ENCODE measurements at places on chromosomes 12 and 14. TPM values are rescaled to one million over a fixed set of nuclear protein-coding genes. Genes with fewer than 3 reads are reported as not detected.
A peak's percentile ranks its signal among the peaks of the same experiment; 100 is the strongest.

DHRS2 gene
- total RNA-seq, result not detected

A2M gene
- total RNA-seq, result 610 TPM

AGAP2 gene
- total RNA-seq, result 3.4 TPM

CLEC4C gene
- total RNA-seq, result not detected

BIN2 gene
- total RNA-seq, result 2.0 TPM

RD3L gene
- total RNA-seq, result 17.8 TPM

AKAP6 gene
- 274 TPM for total RNA-seq

TMEM229B gene
- 4.3 TPM for total RNA-seq

CFAP54 gene
- total RNA-seq, result 0.15 TPM

RNASE3 gene
- total RNA-seq, result not detected

TAC3 gene
- not detected for total RNA-seq

SINHCAF gene
- 5.7 TPM for total RNA-seq

RAD9B gene
- 0.91 TPM for total RNA-seq

ADGRD1 gene
- total RNA-seq, result 73.5 TPM

C12orf54 gene
- total RNA-seq, result not detected

IGFBP6 gene
- 63.7 TPM for total RNA-seq

CMA1 gene
- 0.70 TPM for total RNA-seq

GPRC5A gene
- 0.26 TPM for total RNA-seq

TAS2R7 gene
- total RNA-seq, result not detected

CCDC184 gene
- 1.2 TPM for total RNA-seq

ADCY4 gene
- total RNA-seq, result 19.3 TPM

SLC10A1 gene
- not detected for total RNA-seq

- no peak for DNase-seq
Measured at GRCh38 chr12:23088594-23088993, 463.6 kb downstream of the ETNK1 start.

GRCh38 chr14:65961004-65961403 is 525.2 kb upstream of the CCDC196 start:
- DNase-seq, result peak; percentile 15

GRCh38 chr12:124463341-124463921 is 104.0 kb downstream of the NCOR2 start:
- DNase-seq, result no peak

- DNase-seq, result no peak
Measured at GRCh38 chr12:7352661-7353060, 48.8 kb downstream of the ACSM4 start.

- DNase-seq, result no peak
Measured at GRCh38 chr14:23829736-23830471, 123.7 kb upstream of the DHRS4 start.

GRCh38 chr14:36339816-36340215 is 19.4 kb upstream of the MBIP start:
- no peak for DNase-seq

DNA sequence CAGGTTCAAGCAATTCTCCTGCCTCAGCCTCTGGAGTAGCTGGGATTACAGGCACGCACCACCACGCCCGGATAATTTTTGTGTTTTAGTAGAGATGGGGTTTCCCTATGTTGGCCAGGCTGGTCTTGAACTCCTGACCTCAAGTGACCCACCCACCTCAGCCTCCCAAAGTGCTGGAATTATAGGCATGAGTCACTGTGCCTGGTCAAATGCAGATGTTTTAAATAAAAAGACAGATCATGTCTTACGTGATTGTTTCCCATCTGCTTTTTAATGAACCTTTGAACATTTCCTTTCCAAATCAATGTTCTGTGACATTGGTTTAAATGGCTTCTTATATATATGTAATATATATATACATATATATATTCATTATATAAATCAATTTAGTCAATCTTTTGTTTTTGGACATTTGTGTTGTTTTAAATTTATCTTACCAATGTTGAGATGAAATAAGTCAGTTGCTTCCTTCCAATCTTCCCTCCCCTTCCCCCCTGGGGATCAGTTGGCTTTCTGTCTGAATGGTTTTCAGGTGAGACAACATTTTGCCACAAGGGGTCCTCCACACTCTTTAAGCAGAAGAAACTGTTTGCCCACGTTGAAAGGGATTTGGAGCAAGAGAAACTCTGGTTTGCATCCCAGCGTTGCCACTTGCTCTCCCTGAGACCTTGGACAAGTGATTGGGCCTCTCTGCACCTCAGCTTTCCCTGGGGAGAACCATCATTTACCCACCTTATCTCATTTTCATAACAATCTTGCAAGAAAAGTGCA is 47.6 kb upstream of the RBM19 start:
- no peak for DNase-seq

- DNase-seq, result no peak
Measured at GRCh38 chr14:96192975-96193805, 11.4 kb upstream of the BDKRB2 start.

- peak; percentile 60 for DNase-seq
Measured at GRCh38 chr12:123519141-123520001, 14.1 kb downstream of the RILPL1 start.

DNA sequence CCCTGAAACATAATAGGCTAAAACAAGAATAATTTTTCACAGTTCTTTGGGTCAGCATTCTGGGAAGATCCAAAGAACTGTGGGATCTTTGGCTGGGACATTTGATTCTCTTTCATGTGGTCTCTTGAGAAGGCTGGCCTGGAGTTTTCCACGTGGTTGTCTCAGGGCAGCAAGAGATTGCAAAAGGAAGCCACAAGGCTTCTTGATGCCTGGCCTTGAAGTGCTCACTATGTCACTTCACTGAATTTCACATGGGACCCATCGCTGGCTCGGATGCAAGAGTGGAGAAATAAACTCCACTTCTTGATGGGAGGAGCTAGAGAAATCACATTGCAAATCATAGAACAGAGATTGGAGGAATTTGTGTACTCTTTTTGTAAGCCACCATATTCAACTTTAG is 343.4 kb downstream of the MED13L start:
- no peak for DNase-seq

DNA sequence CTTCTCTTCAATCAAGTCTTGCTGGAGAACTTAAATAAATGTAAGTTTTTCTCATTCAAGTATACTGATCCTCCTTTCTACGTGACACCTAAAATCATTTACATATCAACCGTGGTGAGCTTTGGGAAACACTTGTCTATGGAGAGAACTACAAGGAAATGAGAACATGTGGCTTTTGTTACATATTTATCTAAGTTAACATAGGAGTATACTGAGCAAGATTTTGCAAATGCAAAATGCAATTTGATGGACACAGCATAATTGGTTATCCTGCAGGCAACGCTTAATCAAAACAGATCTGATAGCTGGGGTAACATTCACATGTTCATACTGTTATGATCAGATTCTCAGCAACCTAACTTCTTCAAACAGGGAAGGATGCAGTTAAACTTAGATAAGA is 376.3 kb downstream of the TMEM132D start:
- no peak for DNase-seq

DNA sequence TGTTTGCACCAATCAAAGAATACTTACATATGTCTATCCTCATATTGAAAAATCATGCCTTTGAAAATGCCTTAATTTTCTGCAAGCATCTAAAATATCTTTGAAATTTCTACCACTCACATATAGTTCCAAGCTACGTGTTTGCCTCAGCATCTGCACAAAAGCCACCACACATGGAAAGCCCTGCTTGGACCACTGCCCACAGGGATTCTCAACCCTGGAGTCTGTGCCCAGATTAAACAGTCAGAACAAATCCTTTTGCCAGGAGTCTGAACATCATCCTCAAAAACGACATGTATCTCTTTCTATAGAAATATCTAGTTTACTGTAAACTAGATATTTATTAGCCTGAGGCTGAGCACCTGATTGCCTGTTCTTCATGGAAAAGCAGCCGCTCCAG is 32.6 kb downstream of the ARMH4 start:
- DNase-seq, result no peak

DNA sequence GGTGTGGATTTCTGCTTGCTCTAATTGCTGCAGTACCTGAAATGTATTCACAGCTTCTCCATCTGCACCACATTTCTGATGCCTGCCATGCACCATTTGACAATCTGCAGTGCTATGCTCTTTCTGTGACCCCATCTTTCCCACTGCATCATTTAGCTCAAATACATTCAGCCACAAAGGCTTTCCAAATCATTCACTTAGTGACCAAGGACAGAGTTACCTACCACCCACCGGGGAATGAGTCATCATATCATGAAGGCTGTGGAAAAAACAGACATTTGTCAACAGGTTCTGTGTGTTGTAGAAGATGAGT is 465.5 kb upstream of the ATP2B1 start:
- DNase-seq, result no peak

- peak; percentile 26 for DNase-seq
Measured at GRCh38 chr12:104792570-104792969, 165.5 kb downstream of the SLC41A2 start.

GRCh38 chr12:32895688-32896431 is 717 bp downstream of the PKP2 start:
- DNase-seq, result peak; percentile 22

- no peak for DNase-seq
Measured at GRCh38 chr12:107326237-107326636, 232.9 kb upstream of the CRY1 start.

DNA sequence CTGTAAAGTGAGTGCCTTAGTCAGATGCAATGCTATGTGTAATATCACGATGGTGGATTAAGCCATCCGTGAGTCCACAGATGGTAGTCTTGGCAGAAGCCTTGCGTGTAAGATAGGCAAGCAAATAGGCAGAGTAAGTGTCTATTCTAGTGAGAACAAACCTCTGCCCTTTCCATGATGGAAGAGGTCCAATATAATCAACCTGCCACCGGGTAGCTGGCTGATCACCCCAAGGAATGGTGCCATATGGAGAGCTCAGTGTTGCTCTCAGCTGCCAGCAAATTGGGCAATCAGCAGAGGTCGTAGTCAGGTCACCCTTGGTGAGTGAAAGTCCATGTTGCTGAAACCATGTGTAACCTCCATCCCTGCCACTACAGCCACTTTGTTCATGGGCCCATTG is 371.2 kb upstream of the LRFN5 start:
- no peak for DNase-seq

GRCh38 chr14:63444588-63444987 is 98.6 kb downstream of the PPP2R5E start:
- no peak for DNase-seq

DNA sequence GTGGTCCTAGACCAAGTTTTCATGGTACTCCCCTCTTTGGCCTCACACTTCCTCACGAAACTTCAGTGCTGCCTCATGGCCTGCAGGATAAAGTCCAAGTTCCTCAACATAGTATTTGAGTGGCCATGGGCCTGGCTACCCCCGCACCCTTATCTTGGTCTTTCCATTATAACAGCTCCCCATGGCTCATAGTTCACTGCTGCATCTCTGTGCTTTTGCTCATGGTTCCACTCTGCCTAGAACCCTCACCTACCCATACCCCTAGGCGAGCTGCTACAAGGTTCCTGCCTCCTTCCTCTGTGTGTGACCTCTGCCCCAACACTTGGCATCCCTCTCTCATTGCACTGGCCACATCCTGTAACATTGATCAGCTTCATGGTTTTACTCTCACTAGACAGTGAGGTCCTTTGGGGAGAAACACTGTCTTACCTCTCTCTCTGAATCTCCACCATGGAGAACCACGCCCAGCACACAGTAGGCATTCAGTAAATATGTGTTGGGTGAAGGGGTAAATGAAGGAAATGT is 158.9 kb downstream of the GPR65 start:
- no peak for DNase-seq

GRCh38 chr12:106863189-106863588 is 88.7 kb downstream of the RIC8B start:
- DNase-seq, result no peak

GRCh38 chr14:95040708-95041476 is 116.4 kb downstream of the DICER1 start:
- no peak for DNase-seq

DNA sequence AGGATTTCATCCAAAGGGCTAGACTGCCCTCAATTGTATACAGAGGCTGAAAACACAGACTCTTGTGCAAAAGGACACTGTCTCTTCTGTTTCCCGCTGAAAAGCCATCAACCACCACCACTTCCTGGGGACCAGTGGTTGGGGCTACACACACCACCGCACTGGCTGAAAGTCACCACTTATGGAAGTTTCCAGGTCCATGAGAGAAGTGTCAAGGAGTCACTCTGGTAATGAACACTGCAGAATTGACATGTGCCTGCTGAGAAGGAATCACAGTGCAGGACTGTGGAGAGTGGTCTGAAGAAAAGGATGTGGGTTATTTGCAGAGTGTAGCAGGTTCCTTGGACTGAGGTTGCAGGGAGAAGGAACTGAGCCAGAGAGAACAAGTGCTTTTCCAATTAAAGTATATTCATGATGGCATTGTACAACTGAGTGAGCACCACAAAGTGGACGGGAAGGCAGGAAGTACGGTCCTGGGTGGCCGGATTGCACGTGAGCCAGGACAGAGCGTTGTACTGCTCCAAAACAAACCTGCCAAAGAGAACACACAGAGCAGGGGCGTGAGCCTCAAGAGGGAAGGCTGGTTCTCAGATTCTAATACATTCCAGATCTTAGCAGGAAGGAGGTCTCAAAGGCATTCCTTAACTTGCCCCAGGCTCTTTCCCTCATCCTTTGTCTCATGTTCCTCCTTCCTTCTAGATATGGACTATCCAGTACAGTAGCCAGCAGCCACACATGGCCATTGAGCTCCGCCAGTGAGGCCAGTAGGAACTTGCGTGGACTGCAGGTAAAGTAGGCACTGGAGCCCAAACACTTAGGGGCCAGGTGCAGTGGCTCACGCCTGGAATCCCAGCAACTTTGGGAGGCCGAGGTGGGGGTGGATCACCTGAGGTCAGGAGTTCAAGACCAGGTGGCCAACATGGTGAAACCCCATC is 316.4 kb downstream of the MED13L start:
- no peak for DNase-seq

GRCh38 chr12:114189266-114189665 is 216.7 kb downstream of the TBX5 start:
- DNase-seq, result no peak

GRCh38 chr14:29982993-29983392 is 55.3 kb upstream of the PRKD1 start:
- no peak for DNase-seq

DNA sequence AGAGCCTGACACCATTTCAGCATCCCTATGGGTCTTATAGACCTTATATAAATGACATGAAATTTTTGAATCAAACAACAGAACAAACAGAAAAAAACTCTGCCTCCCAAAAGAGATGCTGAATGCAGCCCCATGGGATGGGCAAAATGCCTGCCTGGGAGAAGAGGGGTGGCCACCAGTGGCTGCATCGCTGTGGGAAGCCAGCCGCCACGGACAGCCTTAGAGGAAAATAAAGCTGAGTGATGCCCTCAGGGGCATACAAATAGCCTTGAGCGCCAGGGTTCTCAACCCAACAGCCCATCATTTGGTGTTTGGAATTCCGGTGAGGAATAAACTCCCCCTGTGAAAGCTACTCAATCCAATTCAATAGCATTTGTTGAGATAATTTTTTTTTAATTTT is 22.9 kb downstream of the SYNE3 start:
- DNase-seq, result no peak

GRCh38 chr12:118783703-118784102 is 197.6 kb upstream of the SRRM4 start:
- no peak for DNase-seq

- DNase-seq, result no peak
Measured at GRCh38 chr12:54082397-54082892, 28.8 kb downstream of the HOXC4 start.
